ENCODE measurements at places on chromosomes 6 and 20. TPM values are rescaled to one million over a fixed set of nuclear protein-coding genes. Genes with fewer than 3 reads are reported as not detected.

The OLIG3 gene
- total RNA-seq: not detected

The TRIM40 gene
- 0.19 TPM for total RNA-seq

The KCNG1 gene
- 78.2 TPM for total RNA-seq

The KHDC1L gene
- total RNA-seq: 4.5 TPM

The HLA-DMB gene
- total RNA-seq: 4.9 TPM

The TMEM217 gene
- 16.2 TPM for total RNA-seq

The BIRC7 gene
- total RNA-seq: 0.25 TPM

The TRIM31 gene
- 0.50 TPM for total RNA-seq

The WFDC10B gene
- 1.2 TPM for total RNA-seq

The GPR6 gene
- not detected for total RNA-seq

The RFX6 gene
- total RNA-seq: 0.93 TPM

The RIPPLY2 gene
- 0.63 TPM for total RNA-seq

The SHLD1 gene
- 6.0 TPM for total RNA-seq

The TMEM30A gene
- 57.4 TPM for total RNA-seq

The CASS4 gene
- 0.79 TPM for total RNA-seq

The GABRR1 gene
- total RNA-seq: 1.6 TPM

The BPIFB2 gene
- 1.4 TPM for total RNA-seq

The LRRC1 gene
- 36.5 TPM for total RNA-seq

The ARFRP1 gene
- total RNA-seq: 55.6 TPM

The RIMS4 gene
- total RNA-seq: 29.7 TPM

The KIF25 gene
- total RNA-seq: 5.0 TPM

The PRDM13 gene
- total RNA-seq: 1.0 TPM

The TAAR1 gene
- total RNA-seq: not detected

The ZC2HC1B gene
- 16.9 TPM for total RNA-seq

The RSPO3 gene
- total RNA-seq: 1.5 TPM

The XKR7 gene
- total RNA-seq: 0.25 TPM

The GMEB2 gene
- total RNA-seq: 33.1 TPM

The PBOV1 gene
- not detected for total RNA-seq

The PCIF1 gene
- total RNA-seq: 39.4 TPM

The FRK gene
- 1.5 TPM for total RNA-seq

The MUCL3 gene
- total RNA-seq: 0.19 TPM

The ZSCAN16 gene
- 4.4 TPM for total RNA-seq

The TCP11 gene
- total RNA-seq: 639 TPM

The GNAS-AS1 gene
- 3.5 TPM for total RNA-seq

The POM121L2 gene
- 4.2 TPM for total RNA-seq

The SLPI gene
- 6.9 TPM for total RNA-seq

The RNF144B gene
- 6.1 TPM for total RNA-seq

The TTBK1 gene
- 2.2 TPM for total RNA-seq

The NANP gene
- 6.3 TPM for total RNA-seq

The ERVFRD-1 gene
- not detected for total RNA-seq

The NMBR gene
- total RNA-seq: 2.2 TPM

The DACT2 gene
- total RNA-seq: 2.0 TPM

The NKX2-4 gene
- total RNA-seq: 6.3 TPM

The EPPIN gene
- 222 TPM for total RNA-seq

The RIMS1 gene
- 40.6 TPM for total RNA-seq

The GPX6 gene
- 0.19 TPM for total RNA-seq

The GJA1 gene
- total RNA-seq: 61.0 TPM

The SLCO4A1 gene
- total RNA-seq: 14.2 TPM

The AKAP12 gene
- 280 TPM for total RNA-seq

The SPEF1 gene
- 12.1 TPM for total RNA-seq

The DOK5 gene
- 1.0 TPM for total RNA-seq

The COL12A1 gene
- 11.4 TPM for total RNA-seq

The SMPDL3A gene
- total RNA-seq: 3.9 TPM

The REPS1 gene
- total RNA-seq: 170 TPM

The LY6G6D gene
- total RNA-seq: not detected

Measured in testis (tissue), 5 donors.